Glutamatergic neuron (in vitro differentiated cells): ENCODE measurements at places on chromosomes 12 and 14. TPM values are rescaled to one million over a fixed set of nuclear protein-coding genes. Genes with fewer than 3 reads are reported as not detected.

TAS2R9 gene
- total RNA-seq: not detected

- DNase-seq: no peak
- peaks cover 5% of the 10 kb centered on the region for H3K4me1 ChIP-seq
- H3K27me3 ChIP-seq: peaks cover 4% of the 10 kb centered on the region
- peak overlapping the region; percentile 77 for H3K4me3 ChIP-seq
- H3K36me3 ChIP-seq: peaks cover 6% of the 10 kb centered on the region
These were observed 83.8 kb upstream of the HMGA2 start for GRCh38 chr12:65740506-65740872.

- H3K4me3 ChIP-seq: no peak overlapping the region
- no peaks in the 10 kb centered on the region for H3K4me1 ChIP-seq
- DNase-seq: no peak
These were observed 83.6 kb upstream of the VASH1 start for GRCh38 chr14:76677534-76678145.

DNA sequence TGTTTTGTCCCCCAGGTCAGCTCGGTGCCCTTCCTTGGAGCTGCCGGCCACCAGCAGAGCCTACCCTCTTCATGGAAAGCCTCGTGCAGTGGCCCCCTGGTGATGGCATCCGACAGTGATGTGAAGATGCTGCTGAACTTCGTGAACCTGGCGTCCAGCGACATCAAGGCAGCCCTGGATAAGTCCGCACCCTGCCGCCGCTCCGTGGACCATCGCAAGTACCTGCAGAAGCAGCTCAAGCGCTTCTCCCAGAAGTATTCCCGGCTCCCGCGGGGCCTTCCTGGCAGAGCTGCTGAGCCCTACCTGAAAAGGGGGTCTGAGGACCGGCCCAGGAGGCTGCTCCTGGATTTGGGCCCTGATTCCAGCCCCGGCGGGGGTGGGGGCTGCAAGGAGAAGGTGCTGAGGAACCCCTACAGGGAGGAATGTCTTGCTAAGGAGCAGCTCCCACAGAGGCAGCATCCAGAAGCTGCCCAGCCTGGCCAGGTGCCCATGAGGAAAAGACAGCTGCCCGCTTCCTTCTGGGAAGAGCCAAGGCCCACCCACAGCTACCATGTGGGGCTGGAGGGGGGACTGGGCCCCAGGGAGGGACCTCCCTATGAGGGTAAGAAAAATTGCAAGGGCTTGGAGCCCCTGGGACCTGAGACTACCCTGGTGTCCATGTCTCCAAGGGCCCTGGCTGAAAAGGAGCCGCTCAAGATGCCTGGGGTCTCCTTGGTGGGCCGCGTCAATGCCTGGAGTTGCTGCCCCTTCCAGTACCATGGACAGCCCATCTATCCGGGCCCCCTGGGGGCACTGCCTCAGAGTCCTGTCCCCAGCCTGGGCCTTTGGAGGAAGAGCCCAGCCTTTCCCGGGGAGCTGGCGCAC is 1.3 kb downstream of the FAM181A start:
- no peak overlapping the region for H3K27ac ChIP-seq
- no peak for DNase-seq
- peaks cover 5% of the 10 kb centered on the region for H3K27me3 ChIP-seq

GRCh38 chr14:92647797-92648279 is 100.6 kb downstream of the LGMN start:
- no peak overlapping the region for H3K4me3 ChIP-seq
- no peaks in the 10 kb centered on the region for H3K27me3 ChIP-seq
- H3K27ac ChIP-seq: no peak overlapping the region
- H3K36me3 ChIP-seq: peaks cover 6% of the 10 kb centered on the region
- H3K4me1 ChIP-seq: no peaks in the 10 kb centered on the region
- no peak for DNase-seq

EML5 gene
- 2.1 TPM for total RNA-seq

WNT5B gene
- total RNA-seq: 16.3 TPM

TGM1 gene
- 4.2 TPM for total RNA-seq

DNA sequence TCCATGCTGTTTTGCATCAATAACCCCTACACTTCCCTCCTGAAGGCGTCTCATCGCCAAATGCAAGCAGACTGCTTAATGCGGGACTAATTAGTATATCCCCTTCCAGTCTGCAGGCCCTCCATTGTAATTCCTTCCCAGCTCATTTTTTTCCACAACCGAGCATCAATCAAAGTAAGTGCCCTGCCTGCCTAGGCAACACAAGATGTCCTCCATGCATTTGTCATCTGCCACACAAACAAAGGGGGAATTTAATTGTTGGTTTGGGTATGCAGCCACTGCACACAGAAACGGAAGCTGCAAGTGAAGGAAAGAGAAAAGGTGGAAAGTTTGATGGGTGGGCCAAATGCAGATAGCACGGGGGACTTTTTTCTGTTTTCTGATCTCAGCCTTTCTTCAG is 168.0 kb downstream of the EGLN3 start:
- H3K27me3 ChIP-seq: no peaks in the 10 kb centered on the region
- no peak for DNase-seq
- H3K36me3 ChIP-seq: no peaks in the 10 kb centered on the region
- H3K4me1 ChIP-seq: peaks cover 21% of the 10 kb centered on the region
- H3K27ac ChIP-seq: no peak overlapping the region
- no peak overlapping the region for H3K4me3 ChIP-seq

CLMN gene
- 17.6 TPM for total RNA-seq

GRCh38 chr12:54195737-54196347 is 7.1 kb upstream of the SMUG1 start:
- H3K27me3 ChIP-seq: peaks cover 26% of the 10 kb centered on the region
- H3K4me1 ChIP-seq: peaks cover 13% of the 10 kb centered on the region
- H3K4me3 ChIP-seq: no peak overlapping the region

DNA sequence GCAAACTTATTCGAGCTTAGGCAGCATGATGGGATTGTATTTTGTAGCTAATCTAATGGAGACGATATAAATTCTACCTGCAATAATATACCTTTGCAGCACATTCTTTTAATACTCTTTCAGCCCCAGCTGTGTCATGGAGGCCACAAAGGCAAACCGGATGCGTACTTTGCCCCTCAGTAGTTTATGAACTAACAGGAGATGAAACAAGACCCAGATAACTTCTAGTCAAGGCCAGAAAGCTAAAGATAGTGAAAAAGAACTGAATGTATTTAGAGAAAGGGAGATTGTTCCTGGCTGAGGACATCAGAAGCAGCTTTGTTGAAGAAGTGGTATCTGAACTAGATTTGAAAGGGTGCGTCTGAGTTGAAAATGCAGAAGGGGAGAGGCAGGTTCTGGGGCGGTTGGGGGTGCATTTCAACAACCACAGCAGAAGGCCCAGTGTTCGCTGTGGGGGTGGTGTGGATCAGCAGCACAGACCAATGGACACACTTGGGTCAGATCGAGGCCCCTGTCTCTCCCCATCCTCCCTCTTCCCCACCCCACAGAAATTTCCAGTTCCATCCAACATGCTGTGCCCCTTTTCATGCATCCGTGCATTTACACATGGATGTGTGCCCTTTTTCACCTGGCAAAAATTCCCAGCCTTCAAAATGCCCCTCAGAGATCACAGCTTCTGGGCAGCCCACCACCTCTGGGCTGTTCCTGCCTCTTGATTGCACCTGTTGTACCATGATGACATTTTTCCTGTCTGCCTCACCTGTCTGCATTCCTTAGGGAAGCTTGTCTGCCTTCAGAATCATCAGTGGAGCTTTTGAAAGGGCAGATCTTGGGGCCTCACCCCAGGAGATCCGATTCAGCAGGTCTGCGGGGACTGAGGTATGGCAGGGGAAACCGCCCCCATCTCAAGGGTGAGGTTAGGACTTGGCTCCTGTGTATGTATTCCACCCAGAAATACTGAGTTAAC is 2.2 kb downstream of the ZNF839 start:
- H3K27ac ChIP-seq: no peak overlapping the region
- H3K27me3 ChIP-seq: peaks cover 22% of the 10 kb centered on the region
- no peak overlapping the region for H3K4me3 ChIP-seq
- H3K4me1 ChIP-seq: peaks cover 18% of the 10 kb centered on the region
- no peak for DNase-seq
- no peaks in the 10 kb centered on the region for H3K36me3 ChIP-seq

- peak overlapping the region; percentile 21 for H3K4me3 ChIP-seq
- H3K27ac ChIP-seq: peak overlapping the region; percentile 2
- peaks cover 45% of the 10 kb centered on the region for H3K4me1 ChIP-seq
- no peak for DNase-seq
These were observed 42.9 kb upstream of the ATP23 start for GRCh38 chr12:57898308-57898970.

DNA sequence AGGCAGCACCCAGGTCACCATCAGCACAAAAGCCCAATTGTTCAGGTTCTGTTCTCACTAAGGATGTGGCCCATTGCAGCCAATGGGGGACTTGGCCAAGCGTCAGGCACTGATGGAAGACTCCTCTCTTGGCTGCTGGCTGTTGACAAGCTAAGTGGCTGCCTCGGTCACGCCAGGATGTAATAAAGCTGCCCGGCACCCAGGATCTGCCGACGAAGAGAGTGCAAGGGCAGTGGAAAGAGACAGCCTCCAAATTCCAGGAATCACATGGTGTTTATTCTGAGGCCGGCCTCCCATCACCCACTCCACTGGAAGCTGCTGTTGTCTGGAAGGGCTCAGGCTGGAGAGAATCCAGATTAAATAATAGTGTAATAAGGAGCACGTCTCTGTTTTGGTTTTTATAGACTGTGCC is 451.8 kb upstream of the TBX3 start:
- no peaks in the 10 kb centered on the region for H3K4me1 ChIP-seq
- no peak overlapping the region for H3K27ac ChIP-seq
- no peaks in the 10 kb centered on the region for H3K36me3 ChIP-seq
- no peak for DNase-seq

PTPRQ gene
- total RNA-seq: not detected

USP30 gene
- total RNA-seq: 14.4 TPM

ACVRL1 gene
- total RNA-seq: 0.39 TPM

OR4E2 gene
- total RNA-seq: not detected

KLHDC1 gene
- 0.98 TPM for total RNA-seq

SERPINA10 gene
- total RNA-seq: not detected

DNA sequence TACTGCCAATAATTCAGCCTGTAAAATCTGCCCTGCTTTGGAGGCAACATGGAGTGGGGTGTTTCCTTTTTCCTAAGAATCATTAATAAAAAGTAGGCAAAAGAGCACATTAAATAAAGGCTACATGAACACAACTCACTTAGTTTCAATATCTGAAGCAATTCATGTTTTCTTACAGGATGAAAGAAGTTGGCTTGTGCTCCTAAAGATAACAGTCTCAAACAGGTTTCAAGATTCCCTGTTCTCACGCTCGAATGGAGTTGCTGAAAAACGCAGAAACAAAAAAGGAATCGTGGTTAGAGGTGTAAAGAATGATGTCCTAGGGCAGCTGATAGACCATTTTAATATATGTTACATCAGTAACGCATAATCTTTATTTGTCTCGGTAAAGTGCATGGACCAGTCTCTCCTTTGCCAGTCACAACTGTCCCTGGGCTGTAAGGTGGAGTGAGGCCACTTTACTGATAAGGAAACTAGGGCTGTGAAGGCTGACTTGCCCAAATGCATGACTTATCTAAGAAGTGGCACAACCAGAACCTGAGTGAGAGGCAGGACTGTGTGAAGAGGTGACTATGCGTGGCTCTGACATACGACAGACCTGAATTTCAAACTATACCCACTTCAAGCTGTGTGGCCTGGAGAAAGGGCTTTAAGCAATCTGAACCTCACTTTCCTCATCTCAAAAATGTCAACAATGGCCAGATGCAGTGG is 12.6 kb downstream of the GIT2 start:
- H3K36me3 ChIP-seq: peaks cover 2% of the 10 kb centered on the region
- H3K27ac ChIP-seq: no peak overlapping the region
- H3K4me1 ChIP-seq: no peaks in the 10 kb centered on the region
- no peak for DNase-seq
- no peaks in the 10 kb centered on the region for H3K27me3 ChIP-seq

DNA sequence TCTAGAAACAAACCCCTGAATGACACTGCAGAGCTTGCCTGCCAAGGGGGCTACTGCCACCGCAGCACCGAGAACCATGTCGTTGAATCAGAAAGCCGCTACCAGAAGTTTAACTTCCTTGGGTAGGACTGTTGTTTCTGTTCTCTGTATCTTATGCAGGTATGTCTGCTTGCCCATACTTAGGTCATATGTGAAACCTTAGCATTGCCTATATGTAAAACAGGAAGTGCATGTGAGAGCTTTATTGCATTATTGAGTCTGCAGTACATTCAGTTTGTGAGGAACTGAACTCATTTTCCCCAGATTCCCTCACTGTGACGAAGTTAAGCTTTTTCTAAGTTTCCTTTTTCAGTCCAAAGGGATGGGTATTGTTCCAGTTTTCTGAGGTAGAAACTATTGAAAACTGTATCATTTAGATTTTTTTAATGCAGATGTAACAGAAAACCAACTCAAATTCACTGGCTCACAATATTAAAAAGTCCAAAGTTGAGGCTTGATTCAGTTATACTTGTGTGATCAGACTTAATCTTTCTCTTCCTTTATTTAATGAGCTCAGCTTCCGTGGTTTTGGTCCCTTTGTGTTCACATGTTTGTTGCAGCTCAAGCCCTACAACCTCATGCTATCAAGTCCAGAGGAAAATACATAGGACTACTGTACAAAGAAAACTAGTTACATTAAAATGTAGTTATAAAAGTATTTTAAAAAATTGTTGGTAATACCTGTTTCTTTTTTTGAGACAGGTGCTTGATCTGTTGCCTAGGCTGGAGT is 6.9 kb downstream of the FBXO34 start:
- H3K27ac ChIP-seq: no peak overlapping the region
- peaks cover 2% of the 10 kb centered on the region for H3K27me3 ChIP-seq
- no peak for DNase-seq
- H3K36me3 ChIP-seq: no peaks in the 10 kb centered on the region
- H3K4me1 ChIP-seq: peaks cover 2% of the 10 kb centered on the region

PTCSC3 gene
- total RNA-seq: not detected

DNA sequence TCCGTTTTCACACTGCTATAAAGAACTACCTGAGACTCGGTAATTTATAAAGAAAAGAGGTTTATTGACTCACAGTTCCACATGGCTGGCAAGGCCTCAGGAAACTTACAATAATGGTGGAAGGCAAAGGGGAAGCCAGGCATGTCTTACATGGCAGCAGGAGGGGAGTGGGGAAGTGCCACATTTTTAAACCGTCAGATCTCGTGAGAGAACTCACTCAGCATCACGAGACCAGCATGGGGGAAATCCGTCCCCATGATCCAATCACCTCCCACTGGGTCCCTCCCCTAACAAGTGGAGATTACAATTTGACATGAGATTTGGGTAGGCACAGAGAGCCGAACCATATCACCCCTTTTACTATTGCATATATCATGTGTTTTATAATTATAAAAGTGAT is 2.0 kb upstream of the PIGH start:
- no peak overlapping the region for H3K4me3 ChIP-seq
- peaks cover 13% of the 10 kb centered on the region for H3K36me3 ChIP-seq
- H3K27me3 ChIP-seq: peaks cover 7% of the 10 kb centered on the region
- H3K27ac ChIP-seq: no peak overlapping the region
